ENCODE measurements at places on chromosomes 2 and 18. TPM values are rescaled to one million over a fixed set of nuclear protein-coding genes. Genes with fewer than 3 reads are reported as not detected.
A peak's percentile ranks its signal among the peaks of the same experiment; 100 is the strongest.

Gene PSD4
- 2.3 TPM for total RNA-seq

GRCh38 chr2:101485856-101486255 is 10.9 kb upstream of the RFX8 start:
- no peak for DNase-seq

DNA sequence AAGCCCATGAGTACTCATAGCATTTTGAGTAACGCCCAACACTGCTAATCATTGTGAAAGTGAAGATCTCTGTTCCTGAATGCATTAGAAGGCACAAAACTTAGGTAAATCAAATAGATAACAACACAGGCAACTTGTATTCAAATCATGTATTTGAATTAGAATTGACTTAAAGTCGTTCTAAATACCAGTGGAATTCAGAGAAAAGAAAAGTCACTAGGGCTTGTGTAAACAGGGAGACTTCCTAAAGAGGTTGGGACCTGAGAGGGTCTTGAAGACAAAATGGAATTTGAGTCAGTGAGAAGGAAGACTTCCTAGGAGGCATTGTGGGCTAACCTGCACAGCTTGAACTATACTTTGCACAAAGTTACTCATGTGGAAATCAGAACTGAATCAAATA is 127.2 kb downstream of the CTNNA2 start:
- no peak for DNase-seq

DNA sequence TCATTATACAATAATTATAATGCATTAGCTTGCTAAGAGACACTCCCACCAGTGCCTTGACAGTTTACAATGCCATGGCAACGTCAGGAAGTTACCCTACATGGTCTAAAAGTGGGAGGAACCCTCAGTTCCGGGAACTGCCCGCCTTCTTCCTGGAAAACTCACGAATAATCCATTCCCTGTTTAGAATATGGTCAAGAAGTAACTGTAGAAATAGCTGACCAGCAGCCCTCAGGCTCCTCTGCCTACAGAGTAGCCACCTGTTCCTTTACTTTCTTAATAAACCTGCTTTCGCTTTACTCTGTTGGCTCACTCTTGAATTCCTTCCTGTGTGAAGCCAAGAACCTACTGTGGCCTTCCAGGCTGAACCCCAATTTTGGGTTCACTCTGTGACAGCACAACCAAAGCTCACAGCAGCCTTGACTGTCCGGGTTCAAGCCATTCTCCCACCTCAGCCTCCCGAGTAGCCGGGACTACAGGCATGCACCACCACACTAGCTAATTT is 20.0 kb upstream of the PTPN2 start:
- peak; percentile 78 for DNase-seq

Gene UGT1A3
- not detected for total RNA-seq

DNA sequence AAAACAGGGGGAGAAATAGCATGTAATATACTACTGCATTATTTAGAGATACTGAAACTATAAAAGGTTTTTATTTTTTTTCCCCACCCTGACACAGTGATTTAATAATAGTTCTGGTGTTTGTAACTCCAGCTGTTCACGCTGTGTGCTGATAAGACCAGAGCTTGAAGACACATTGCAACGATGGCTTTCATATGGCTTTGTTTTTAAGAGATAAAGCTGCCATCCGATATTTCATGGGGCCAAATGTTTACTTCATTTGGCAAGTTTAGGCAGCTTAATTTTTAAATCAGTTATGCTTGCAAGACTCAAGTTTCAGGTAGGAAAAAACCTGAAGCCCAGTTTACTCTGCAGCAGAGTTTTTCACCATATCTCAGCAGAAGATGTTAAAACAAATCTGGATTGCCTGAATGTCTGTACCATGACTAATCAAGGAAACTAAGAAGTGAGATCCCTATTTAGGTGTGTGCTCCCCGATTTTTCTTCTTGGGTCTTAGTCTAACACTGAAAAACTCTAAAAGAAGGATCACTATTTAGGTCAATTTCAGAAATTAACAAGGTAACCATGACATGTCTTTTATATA is 508.6 kb downstream of the PARD3B start:
- DNase-seq: no peak

GRCh38 chr18:77702686-77703085 is 453.0 kb downstream of the GALR1 start:
- DNase-seq: no peak

Gene CYP27A1
- 5.2 TPM for total RNA-seq

Gene ANXA4
- total RNA-seq: 39.7 TPM

DNA sequence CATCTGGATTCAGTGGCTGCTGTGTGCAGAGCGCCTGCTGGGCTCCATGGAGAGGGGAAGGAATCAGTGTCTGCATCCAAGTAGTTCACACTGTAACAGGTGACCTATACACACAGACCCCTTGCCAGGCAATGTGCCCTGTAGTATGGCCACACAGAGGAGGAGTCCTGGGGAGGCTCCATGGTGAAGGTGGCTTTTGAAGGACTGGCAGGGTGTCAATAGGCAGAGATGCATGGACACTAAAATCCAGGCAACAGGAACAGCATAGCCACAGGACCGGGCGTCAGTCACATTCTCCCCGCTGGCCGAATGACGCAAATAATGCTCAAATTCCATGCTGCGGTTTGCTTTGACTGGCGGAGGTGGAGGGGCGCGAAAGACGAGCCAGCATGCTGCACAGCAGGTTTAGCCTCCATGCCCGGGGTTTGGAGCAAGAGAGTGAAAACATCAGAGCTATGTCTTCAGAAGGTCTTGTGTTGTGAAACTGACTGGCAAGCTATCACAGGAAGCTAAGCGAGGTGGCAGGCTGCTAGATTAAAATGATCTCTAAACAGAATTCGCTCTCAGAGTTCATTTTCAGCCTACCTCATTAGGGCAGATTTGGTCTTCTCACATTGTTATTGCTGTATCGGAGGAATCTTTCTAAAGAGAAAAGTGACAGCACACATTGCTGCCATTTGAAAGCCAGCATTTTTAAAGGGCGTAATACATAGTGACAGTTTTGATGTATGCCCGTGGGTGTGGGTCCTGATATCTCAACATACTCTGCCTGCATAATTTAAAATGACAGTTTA is 1.2 kb upstream of the CHMP1B start:
- DNase-seq: peak; percentile 80

Gene ATP5F1A
- total RNA-seq: 1,569 TPM

Gene POMC
- 3.1 TPM for total RNA-seq

DNA sequence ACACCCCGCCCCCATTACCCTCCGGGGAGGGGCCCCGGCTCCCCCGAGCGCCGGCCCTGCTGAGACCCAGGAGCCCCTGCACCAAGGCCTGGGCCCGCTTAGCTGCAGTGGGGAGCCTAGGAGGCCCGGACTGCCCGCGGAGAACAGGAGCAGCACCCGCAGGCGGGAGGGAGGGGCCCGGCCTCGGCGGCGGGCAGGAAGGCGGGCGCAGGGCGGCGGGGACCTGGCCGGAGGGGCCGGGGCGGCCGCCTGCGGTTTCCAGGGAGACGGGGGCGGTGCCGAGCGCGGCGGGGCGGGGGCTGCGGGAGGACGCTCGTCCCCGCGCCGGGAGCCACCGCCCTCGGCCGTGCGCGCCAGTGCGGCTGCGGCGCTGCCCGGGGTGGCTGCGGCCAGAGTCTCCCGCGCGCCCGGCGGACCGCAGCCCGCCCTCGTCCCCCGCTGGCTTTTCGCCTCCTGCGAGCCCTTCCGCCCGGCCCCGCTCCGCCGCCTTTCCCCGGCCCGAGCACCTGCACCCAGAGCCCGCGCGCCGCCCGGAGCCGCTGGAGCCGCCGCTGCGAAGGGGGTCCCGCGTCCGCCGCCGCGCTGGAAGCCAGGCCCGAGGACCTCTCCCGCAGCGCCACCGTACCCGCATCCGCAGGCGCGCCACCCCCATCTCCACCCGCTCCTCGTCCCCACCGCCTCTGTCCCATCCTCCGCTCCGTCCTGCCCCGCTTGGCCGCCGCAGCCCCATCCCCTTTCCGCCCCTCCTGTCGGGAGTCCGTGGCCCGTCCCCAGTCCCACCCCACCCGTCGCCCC is 17.2 kb downstream of the GPC1 start:
- no peak for DNase-seq

Gene MARCO
- 0.92 TPM for total RNA-seq

- DNase-seq: no peak
Measured at GRCh38 chr2:217101972-217102371, 242.1 kb upstream of the TNP1 start.

- DNase-seq: no peak
Measured at GRCh38 chr2:159616286-159616701, at the start of gene BAZ2B. Gene BAZ2B, minus strand, starts transcription at chr2:159616548. Its CDS starts 137,829 bp downstream, at chr2:159478719.

- no peak for DNase-seq
Measured at GRCh38 chr18:68944330-68944729, 146.4 kb downstream of the CCDC102B start.

Gene ELMOD3
- 9.8 TPM for total RNA-seq

Gene LRP2
- total RNA-seq: 0.30 TPM

Gene GPAT2
- 6.6 TPM for total RNA-seq

- DNase-seq: no peak
Measured at GRCh38 chr2:222711315-222711940, 40.0 kb downstream of the MOGAT1 start.

GRCh38 chr2:151989378-151989777 is 109.5 kb downstream of the CACNB4 start:
- no peak for DNase-seq

Gene LRRTM4
- total RNA-seq: 1.3 TPM

Gene NGEF
- total RNA-seq: 0.24 TPM

DNA sequence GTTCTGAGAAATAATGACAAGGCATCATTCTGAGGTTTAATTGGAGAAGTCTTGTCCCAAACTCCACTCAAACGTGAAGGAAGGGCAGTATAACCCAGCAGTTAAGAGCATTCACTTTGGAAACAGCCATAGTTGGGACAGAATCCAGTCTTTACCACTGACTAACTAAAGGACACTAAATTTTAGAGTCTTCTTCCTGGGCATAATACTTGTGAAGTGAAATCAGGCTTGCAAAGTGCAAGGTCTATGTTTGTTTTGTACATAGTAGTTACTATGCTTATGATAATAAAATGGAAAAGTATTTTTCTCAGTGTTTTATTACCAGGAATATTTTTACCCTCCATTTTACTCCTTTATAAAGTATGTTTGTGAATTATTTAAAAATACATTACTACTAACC is 748.2 kb upstream of the ID2 start:
- no peak for DNase-seq

Gene TMEM198
- total RNA-seq: 1.8 TPM

DNA sequence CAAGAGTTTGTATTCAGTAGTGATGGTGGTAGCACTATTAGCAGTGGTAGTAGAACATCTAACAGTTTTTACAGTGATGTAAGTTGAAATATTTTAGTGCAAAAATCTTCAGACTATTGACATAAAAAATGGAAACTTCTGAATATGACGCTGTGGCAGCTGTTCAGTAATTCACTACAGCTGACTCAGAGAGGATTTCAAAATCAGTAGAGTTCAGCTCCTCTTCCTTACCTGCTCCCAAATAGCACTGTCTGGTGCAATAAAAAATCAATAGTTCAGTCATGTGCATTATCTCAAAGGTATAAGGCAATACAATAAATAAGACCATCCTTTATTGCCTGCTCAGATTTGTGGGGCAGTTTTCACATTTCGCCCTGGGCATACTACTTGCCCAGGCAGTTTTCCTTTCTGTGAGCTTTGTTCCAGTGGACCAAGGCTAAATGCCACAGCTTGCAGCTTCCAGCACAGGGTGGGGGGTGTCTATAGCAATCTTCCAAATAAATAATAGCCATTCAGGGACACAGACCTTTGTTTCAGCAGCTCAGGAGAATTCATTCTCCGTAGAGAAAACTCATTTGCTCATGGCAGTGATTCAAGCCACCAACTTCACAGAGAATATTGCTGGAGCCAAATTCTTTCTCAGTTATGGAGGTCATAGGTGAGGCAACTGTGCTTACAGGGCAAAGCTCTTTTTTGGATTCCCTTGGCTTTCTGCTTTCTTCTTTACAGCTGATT is 33.9 kb upstream of the GORASP2 start:
- no peak for DNase-seq

- no peak for DNase-seq
Measured at GRCh38 chr2:72920318-72921087, 3.2 kb downstream of the EMX1 start.

GRCh38 chr2:150866431-150866830 is 379.0 kb upstream of the RND3 start:
- no peak for DNase-seq

- DNase-seq: peak; percentile 56
Measured at GRCh38 chr2:3214806-3215404, 162.7 kb downstream of the EIPR1 start.

DNA sequence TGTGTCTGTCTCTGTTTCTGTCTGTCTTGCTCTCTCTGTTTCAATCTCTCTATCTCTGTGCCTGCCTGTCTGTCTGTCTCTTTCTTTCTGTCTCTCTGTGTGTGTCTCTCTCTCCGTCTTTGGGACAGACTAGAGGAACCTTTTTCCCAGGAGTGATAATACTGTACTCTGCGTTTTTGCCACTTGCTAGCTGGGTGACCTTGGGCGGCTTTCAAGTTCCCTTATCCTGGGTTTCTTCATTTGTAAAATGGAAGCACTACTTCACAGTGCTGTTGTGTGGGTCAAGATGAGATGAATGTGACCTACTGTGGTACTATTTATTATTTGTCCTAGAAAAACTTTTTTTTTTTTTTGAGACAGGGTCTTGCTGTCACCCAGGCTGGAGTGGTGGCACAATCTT is 42.4 kb downstream of the HPCAL1 start:
- no peak for DNase-seq

GRCh38 chr2:70360661-70361270 is 58.9 kb upstream of the FAM136A start:
- no peak for DNase-seq

- no peak for DNase-seq
Measured at GRCh38 chr2:110759411-110759810, 27.0 kb downstream of the ACOXL start.

GRCh38 chr18:74251297-74252038 is 40.3 kb downstream of the CYB5A start:
- DNase-seq: no peak

DNA sequence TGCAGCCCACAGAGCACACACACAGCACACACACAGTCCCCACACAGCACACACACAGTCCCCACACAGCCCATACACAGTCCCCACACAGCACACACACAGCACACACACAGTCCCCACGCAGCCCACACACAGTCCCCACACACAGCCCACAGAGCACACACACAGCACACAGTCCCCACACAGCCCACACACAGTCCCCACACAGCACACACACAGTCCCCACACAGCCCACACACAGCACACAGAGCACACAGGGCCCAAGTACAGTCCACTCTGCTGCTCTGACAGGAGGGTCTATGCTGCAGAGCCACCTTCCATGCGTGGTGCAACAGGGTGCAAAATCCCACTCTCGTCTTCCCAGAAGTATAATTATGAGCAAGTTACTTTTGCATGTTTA is 240.5 kb upstream of the SALL3 start:
- DNase-seq: peak; percentile 29

Gene ASAP2
- 11.8 TPM for total RNA-seq

GRCh38 chr18:8386669-8387380 is 222.4 kb upstream of the RAB12 start:
- peak; percentile 20 for DNase-seq

DNA sequence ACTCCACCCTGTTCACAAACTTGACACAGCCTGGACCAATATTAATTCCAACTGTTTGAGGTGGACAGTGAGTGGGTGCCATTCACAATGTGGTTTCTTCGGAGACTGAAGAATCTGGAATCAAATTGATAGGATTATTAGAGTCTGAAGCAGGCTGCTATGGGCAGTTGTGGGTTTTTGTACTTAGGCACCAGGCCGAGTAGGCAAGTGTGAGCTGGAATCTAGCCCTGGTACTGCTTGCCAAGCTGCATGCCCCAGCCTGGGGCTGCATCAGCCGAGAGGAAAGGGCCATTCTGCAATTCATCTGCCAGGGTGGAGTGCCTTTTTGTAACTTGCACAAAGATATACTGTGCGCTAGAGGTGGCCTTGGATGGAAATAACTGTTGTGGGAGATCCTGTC is 654.7 kb upstream of the FANCL start:
- no peak for DNase-seq

Gene NIFK
- total RNA-seq: 28.8 TPM

Data from cardiac septum (tissue), 1 donor.